ENCODE measurements at places on chromosomes 2 and 18.

DNA sequence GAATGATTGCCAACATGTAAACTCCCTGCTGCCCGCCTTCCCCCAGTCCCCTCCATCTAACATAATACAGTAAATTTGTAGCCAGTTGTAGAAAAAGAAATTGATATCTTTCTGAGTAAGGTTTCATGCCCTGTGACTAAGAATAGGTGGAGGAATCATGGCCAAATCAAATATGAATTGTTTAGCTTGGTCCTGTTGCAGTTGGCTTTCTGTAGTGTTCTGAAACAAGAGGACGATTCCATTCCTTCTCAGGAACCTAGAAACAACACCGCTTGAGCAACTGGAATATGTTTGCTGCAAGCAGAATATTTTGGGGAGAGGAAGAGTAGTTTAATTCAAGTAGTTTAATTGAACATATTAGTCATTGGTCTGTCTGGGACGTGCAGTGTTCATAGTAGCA lies 7.0 kb upstream of the DRC1 start:
- no peak for DNase-seq

DNA sequence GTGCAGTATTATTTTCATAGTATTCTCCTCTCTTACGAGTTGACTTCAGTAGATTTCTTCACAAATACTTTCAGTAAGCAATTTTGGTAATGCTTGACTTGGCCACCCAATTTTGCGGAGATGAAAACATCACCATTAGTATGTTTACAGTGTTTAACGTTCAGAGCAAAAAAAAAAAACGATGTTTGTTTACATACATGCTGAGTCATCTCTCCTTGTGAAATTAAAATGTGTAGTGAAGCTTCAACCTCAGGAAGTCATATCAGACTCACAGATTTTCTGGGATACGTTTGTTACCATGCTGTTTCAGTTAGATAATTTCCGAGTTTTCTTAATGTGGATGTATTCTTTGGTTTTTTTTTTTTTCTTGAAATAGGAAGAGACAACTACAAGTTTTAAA lies 100.1 kb downstream of the CTNNA2 start:
- DNase-seq, result no peak

GRCh38 chr2:227774011-227774624 lies 28.4 kb downstream of the SCYGR8 start:
- no peak for DNase-seq

DNA sequence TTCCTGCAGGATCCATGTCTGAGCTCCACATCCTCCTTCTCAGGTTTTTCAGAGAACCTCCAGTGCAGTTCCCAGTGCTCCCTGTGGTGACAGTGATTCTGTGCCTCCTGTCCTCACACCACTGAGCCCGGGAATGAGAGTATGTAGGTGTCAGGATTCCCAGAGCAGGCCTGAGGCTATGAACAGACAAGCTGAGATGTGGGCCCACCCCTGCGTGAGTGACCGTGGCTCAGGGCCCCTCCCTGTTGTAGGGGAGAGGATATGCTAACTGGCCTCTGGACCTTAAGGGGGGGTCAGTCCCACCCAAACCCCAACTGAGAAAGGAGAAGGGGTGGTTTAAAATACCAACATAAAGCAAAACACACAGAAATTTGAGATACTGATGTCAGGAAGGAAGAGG lies 104.8 kb upstream of the RAB12 start:
- DNase-seq, result no peak

DNA sequence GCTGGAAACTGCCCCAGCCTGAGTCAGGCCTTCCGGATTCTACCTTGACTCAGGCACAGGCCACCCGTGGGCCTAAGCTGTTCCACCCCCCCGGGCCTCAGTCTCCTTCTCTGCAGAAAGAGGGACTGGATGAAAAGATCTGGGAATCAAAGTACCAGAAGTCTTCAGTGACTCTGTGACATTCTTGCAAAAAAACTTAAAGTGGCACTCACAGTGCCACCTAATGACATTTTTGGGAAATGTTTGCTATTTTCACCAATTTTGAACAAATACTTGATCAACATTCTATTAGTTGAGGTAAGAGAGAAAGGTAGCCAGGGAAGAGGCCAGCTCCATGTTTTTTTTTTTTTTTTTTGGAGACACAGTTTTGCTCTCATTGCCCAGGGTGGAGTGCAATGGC lies 48.3 kb upstream of the ACAA2 start:
- DNase-seq, result no peak

- no peak for DNase-seq
Observed at GRCh38 chr18:14026199-14026598, 106.0 kb downstream of the ZNF519 start.

- DNase-seq, result no peak
Observed at GRCh38 chr18:59621027-59621426, 76.2 kb downstream of the CCBE1 start.

DNA sequence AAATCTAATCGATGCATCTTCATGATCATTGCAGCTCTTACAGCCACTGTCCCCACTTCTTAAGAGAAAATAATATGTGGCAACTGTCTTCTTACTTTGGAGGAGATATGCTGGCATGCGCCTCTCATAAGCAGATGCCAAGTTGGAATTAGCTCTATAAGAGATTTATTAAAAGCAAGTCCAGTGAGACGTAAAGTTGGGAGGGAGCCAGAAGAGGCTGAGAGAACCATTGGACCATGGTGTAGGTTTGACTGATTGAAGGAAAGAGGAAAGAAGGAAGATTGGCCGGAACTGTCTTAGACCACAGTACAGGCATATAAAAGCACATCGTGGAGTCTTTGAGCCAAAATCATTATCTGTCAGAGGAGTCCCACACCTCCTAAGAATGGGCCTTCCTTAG lies 265.7 kb upstream of the ZC3H15 start:
- DNase-seq, result no peak

- no peak for DNase-seq
Observed at GRCh38 chr2:12579018-12579417, 137.7 kb upstream of the TRIB2 start.

- no peak for DNase-seq
Observed at GRCh38 chr2:219631904-219632759, 4.7 kb downstream of the SLC4A3 start.

DNA sequence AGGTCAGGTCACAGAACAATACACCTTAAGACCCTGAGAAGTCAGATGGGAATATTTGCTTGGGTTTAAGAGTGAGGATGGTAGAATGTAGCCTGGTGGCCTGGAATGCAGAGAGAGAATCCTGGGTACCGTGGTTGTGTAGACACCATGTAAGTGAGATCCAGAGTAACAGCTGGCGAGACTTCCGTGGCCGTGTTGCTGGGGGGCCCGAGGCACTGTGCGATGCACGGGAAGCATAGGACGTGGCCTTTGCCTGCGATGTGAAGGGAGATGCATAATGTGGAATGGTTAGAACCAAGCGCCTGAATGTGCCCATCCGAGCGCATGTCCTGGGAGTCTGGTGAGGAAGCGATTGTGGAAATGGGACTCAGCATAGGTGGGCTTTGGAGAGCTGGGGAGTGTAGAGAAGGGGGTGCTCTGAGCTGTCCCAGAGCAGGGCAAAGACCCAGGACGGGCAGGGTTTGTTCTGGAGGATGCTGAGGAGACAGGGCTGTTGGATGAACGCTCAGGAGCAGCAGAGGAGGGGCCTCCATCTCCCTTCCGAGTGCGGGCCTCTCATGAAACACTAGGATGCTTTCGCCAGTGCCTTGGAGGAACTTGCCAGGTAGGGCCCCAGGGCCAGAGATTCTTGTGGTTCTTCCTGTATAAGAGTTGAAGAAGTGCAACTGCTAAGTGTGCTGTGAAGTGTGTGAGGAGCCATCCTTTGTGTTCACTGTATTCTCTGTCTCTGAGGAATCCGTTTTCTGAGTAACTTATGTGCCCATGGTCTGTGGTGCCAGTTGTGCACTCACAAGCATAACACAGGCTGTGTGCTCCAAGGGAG lies 7.1 kb downstream of the RNF144A start:
- no peak for DNase-seq

- DNase-seq, result no peak
Observed at GRCh38 chr2:71756280-71756906, 303.0 kb downstream of the DYSF start.

- no peak for DNase-seq
Observed at GRCh38 chr2:49931241-49931640, 776.9 kb upstream of the FSHR start.

GRCh38 chr2:9738535-9739496 lies 104.5 kb upstream of the TAF1B start:
- no peak for DNase-seq

DNA sequence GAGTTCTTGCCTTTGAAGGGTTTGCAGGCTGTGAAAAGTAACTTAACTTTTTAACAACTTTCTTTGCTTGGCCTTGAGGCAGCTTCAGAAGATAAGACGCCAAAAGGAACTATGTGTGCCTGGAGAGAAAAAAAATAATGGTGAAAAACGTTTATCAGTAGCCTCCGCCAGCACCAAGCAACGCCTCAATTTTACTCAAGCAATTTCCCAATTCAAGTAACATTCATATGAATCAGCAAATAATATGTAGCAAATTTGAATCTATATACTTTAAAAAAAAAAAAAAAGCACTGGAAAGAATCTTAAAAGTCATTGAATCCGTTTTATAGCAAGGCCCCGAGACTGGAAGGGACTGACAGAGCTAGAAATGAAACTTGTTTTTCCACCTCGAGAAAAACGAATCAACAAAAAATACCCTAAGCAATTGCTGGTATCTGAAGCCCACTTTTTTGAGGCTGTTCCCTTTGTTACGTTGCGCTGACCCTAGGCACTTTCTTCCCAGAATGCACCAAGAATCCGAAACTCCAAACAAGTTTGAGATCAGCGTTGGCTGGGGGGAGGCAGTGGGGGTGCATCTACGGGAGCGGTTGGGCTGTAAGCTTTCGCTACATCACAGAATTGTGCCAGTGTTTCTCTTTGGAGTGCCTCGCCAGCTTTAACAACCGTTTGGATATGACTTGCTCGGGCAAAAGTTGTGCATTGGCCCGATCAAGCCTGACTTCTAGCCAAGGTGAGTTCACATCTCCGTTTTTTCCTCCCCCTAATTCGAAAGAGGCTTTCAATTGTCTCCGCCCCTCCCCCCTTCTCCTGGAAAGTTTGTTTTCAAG lies 2.7 kb upstream of the TGIF1 start:
- no peak for DNase-seq

GRCh38 chr2:237307474-237307873 lies 106.5 kb downstream of the COL6A3 start:
- DNase-seq, result no peak
